ENCODE measurements at places on chromosomes 3 and 15. TPM values are rescaled to one million over a fixed set of nuclear protein-coding genes. Genes with fewer than 3 reads are reported as not detected.
A peak's percentile ranks its signal among the peaks of the same experiment; 100 is the strongest.

GRCh38 chr3:148998715-148999423, 7.5 kb downstream of the GYG1 start:
- DNase-seq, result no peak

GRCh38 chr3:4983739-4984510, 4.7 kb downstream of the BHLHE40 start:
- DNase-seq, result no peak

- no peak for DNase-seq
These were observed 326.7 kb upstream of the ROPN1 start for GRCh38 chr3:124318656-124319055.

DNA sequence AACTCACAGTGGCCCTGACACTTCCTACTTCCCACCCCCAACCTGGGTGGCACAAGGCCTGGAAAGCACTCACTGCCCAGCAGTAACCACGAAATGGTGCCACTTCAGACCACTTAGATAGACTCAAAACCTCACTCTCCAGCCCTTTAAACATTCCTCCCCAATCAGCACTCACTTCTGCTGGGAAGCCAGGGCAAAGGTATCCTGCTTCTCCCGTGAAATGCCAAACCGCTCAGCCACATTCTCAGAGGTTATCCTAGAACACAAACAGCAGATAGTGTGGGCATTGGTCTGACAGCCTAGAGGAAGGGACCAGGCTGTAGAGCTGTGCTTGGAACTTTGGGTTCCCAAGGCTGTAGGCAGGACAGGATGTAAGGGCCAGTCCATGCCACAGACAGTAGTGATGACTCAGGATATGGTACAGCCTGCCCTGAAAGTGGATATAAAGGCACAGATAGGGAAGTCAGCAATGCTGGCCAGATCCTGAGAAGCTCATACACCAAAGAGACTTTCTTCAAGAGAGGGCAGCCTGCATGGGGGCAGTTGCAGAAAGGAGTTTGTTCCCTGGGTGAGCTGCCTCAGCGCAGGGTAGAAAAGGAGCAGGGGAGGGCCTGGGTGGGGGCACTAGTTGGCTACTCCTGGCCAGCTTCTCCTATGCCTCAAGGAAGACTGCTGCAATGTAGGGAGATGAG, 9.2 kb downstream of the ACAA1 start:
- peak; percentile 26 for DNase-seq

- DNase-seq, result no peak
These were observed 6.2 kb downstream of the DLG1 start for GRCh38 chr3:197292083-197292646.

Gene BAHD1
- 9.4 TPM for total RNA-seq

Gene C2CD4B
- total RNA-seq, result 1.2 TPM

- DNase-seq, result peak; percentile 99
These were observed at the start of gene HEMK1 for GRCh38 chr3:50568947-50569749. HEMK1 (plus strand) TSS chr3:50569522; CDS start chr3:50571105, 1,583 bp downstream.

Data from sigmoid colon (tissue), 7 donors.